ENCODE measurements at places on chromosomes 11 and 22.

- no peak for DNase-seq
Observed at GRCh38 chr11:98155696-98156095, 865.1 kb upstream of the CNTN5 start.

- no peak for DNase-seq
Observed at GRCh38 chr11:45476126-45476525, 189.3 kb downstream of the CHST1 start.

DNA sequence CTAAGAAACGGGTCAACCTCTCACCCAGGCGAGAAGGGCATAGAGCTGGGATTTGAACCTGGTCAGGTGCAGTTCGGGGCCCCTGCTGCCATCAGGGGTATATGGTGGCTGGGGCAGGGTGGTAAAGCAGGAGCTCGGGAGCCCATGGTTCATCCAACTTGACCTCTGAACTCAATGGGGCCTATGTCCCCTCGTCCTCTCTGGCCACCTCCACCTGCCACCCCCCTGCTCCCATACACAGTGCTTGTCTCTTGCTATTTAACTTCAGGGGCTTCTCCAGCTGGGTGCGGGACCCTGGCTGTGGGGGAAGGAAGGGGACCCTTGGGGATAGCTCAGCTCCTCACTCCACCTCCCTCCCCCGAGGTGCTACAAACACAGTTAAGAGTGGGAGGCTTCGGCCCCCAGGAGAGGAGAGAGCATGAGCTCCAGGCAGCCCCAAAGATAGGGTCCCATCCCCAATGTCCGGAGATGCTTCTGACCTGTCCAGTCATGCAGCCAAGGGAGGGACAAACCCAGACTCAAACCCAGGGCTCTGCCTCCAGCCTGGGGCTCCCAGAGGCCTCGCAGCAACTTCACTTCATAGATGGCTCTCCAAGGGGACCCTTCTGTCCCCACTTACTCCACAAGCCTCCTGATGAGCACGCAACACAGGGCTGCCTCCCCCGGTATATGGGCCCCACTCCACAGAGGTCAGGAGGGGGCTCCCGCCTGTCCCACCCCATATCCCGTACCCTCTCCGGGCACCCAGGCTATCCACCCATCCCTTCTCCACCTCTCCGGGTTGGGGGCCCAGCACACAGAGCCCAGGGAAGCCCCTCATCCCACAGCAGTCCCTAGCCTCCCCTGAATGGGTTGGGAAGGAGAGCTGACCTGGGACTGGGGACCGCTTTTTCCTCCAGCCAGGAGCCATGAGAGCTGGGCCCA is 712 bp downstream of the IL2RB start:
- no peak for DNase-seq

GRCh38 chr11:62108017-62108750 is 15.6 kb upstream of the INCENP start:
- peak; percentile 78 for DNase-seq

DNA sequence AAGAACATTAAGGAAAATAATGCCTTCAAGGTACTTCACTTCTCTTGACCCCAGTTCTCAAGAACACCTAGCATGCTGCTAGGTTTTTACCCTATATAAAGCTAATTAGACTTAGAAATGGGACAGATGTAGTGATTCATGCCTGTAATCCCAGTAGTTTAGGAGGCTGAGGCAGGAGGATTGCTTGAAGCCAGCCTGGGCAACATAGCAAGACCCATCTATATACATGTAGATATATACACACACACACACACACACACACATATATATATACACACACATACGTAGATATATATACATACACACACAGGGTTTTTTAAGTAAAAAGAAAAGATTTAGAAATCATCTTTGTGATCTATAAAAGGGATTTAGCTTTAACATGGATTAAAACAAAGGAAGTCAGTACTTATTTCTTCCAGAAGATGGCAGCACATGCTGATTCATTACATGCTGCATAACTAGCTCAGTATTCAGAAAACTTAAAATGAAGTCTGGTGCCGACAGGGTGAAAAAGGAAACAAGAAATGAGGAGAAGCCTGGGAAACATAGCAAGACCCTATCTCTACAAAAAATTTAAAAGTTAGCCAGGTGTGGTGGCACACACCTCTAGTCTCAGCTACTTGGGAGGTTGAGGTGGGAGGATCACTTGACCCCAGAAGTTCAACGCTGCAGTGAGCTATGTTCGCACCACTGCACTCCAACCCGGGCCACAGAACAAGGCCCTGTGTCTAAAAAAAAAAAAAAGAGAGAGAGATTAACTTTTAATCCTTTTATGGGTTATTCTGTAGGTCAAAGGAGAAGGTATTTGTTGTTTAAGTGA is 28.5 kb upstream of the RBX1 start:
- DNase-seq: peak; percentile 82

- no peak for DNase-seq
Observed at GRCh38 chr11:110599207-110599606, 113.0 kb downstream of the ARHGAP20 start.

DNA sequence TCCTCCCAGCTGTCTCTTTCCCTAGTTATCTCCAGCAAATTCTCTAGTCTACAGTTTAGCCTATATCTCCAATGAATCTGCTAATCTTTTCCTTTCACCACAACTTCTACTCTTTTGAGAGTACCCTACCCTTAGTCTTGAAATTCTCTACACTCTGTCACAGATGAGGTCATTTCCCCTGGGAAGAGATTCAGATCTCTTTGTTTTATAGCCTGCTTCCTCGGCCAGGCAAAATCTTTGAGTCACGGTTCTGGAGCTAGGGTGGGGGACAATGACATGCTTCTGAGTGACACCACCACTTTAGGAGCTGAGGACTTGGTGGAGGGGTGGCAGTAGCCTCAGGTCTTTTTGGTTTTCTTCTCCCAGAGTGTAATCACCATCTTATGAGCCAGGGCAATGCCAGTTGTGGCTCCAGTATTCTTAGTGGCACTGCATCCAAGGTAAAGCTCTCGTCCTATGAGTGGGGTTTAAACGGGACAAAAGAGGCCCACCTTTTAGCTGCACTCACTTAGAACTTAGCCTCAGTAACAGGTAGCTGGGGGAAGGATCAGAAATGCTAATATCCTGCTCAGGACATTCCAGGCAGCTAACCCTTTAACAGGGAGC is 98.5 kb upstream of the RRM1 start:
- no peak for DNase-seq

GRCh38 chr11:1485504-1485885 is 1.1 kb downstream of the MOB2 start:
- no peak for DNase-seq

DNA sequence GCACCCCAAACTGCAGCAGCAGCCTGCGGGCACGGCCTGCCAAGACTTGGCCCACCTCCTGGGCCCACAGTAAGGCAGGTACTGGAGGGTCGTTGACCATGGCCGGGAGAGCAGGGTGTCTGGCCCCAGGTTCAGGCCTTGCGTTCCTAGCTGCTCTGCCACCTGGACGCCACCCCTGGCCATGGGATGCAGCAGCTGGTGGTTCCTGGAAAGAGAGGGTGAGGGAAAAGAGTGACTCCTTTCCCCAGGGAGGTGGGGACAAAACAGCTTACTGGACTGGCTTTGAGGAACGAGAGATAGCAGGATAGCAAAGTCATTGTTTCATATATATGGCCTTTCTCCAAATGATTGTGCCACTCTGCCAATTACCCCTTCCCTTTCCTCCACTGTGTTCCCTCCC is 1.8 kb downstream of the BSCL2 start:
- DNase-seq: no peak

DNA sequence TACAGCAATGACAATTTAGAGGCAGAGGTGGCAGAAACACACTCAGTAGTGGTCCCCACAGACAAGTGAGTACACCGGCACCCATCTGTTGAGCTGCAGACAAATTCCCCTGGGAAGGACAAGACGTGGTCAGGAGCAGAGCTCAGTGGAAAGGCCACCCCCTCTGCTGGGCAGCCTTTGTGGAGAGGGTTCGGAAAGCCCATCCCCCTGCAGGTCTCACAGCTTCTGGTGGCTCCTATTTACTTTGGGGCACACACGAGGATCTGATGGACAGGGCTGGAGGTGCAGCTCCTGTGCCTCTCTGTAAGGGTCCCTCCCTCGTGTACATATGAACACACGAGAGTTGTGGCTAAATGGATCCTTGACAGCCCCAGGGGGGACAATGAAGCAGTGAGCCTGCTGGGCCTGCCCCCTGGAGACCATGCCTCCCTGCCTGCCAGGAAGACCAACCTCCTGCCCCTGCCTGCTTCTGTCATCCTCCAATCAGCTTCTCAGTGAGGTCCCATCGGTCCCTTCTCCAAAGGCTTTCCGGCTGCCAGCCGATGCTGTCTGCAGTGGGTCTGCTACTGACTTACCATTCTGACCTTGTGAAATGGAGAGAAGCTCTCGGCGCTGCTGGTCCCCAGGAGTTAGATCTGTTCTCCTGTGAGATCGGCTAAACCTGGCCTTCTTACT is 161.5 kb downstream of the CACNA1I start:
- no peak for DNase-seq

DNA sequence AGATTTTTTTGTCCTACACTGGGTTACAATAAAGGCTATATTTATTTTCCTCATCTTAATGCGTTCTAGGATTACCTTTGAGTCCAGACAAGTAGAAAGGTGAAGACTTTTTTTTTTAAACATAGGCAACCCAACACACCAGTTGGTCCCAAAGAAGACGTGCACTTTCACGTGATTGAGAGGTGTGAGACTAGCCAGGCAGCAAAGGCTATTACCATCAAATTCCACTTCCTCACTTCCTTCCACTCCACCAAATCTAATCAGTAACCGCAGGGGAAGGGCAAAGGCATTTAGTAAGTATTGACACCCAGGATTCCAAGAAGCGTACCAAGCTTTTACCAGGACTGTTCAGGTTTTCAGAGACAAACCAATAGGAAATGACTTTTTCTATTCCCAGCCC is 109.3 kb downstream of the APIP start:
- DNase-seq: no peak

GRCh38 chr11:132114185-132114584 is 743.8 kb downstream of the NTM start:
- DNase-seq: no peak

GRCh38 chr22:40193429-40194421 is 16.0 kb downstream of the TNRC6B start:
- no peak for DNase-seq

- DNase-seq: no peak
Observed at GRCh38 chr11:95778699-95779098, 10.9 kb downstream of the FAM76B start.

GRCh38 chr11:47527186-47527585 is 25.7 kb downstream of the CELF1 start:
- DNase-seq: no peak

DNA sequence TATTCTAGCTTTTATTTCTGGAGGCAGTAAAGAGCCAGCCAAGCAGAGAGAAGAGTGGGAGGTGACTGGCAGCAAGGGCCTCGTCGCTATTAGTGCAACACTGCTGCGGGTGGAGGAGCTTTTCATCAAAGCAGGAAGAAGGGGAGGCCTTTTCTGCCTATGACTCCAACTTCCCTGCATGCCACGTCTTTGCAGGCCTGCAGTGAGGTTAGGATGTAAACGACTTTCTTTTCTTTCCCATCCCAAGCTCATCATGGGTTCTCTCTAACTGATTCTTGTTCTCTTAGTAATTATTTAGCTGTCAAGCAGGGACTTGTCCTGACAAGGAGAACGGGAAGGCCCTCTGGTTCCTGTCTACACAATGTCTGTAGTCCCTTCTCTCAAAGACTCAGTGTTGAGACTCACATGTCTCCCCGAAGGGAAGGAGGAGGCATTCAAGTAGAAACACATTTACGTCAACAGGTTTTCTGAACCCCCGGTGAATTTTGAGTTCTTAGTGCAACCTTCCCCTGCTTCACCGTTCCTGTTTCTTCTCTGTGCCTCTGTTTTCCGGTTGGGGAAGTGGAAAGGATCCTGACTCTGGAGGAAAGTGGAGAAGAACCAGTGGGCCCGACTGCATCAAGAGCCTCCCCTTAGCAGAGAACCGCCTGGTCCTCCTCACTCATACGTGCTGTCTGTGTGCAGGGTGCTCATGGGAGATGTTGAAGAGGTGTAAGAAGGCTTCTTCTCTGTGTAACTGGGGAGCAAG is 56.9 kb downstream of the PACS1 start:
- peak; percentile 61 for DNase-seq

- DNase-seq: no peak
Observed at GRCh38 chr11:37657645-37658044, 1059.6 kb upstream of the RAG2 start.

GRCh38 chr11:27433742-27434141 is 38.8 kb downstream of the LGR4 start:
- no peak for DNase-seq

DNA sequence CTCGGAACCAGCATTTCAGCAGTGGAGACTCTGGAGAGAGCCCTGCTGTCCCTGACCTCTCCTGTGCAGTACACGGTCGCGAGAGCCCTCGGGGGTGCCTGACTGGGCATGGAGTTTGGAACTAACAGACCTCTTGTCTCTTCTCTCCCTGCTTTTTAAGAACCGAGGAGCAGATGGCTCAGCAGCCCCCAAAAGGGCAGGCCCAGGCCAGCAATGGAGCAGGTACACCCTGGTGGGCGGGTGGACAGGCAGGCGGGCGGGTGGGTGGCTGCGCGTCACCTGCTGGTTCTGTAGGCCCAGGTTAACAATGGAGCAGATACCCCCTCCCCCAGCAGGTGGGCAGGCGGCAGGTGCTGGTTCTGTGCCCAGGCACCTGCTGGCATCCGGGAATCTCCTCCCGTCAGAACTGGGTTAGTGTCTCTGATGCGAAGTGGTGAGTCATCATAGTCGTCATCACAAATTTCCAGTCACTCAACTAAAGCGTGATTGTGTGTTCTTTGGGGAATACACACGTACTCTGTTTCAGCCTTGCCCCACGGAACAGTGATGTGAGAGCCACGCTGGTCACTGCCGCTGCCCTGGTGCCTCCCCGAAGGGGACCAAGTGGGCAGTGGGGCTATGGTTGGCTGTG is 41.1 kb downstream of the GRAMD4 start:
- DNase-seq: peak; percentile 61

- DNase-seq: no peak
Observed at GRCh38 chr11:69350040-69350439, 56.1 kb downstream of the MYEOV start.

DNA sequence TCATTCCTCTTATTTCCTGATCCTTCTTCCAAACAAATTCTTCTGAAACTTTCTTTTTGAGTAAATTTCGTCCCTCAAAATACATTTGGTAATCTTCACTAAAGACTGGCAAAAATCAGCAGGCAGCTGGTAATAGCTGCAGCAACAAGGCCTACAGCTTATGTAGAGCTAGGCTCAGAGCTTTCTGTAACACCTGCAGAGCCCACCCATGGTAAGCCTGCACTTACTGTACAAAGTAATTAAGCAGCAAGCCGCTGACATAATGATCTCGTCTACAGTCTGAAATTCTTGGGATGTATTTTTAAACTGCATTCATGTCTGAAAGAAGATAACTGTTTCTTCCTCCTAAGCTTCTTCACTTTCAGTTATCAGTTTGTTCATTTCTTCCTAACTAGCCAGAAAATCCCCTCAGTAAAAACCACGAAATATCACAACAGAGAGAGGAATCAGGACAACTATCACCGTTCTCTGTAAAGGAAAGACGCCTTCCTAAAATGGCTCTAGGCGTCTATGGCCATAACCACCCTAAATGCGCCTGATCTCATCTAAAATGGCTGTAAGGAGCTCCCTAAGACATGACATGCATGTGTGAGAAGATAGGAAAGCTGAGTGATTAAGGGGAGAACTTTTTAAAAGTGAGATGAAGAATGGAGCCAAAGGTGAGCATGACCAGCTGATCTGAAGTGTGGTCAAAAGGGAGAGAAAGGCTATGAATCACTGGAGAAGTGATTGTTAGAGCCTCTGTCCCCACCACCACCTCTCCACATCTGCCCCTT is 56.2 kb downstream of the DENND5A start:
- no peak for DNase-seq
